ENCODE measurements at places on chromosomes 2 and 18. TPM values are rescaled to one million over a fixed set of nuclear protein-coding genes. Genes with fewer than 3 reads are reported as not detected.

The TRIM54 gene
- not detected for total RNA-seq

The FBXO36 gene
- 2.5 TPM for total RNA-seq

The ALPG gene
- total RNA-seq, result not detected

The STPG4 gene
- 0.17 TPM for total RNA-seq

The WNT10A gene
- total RNA-seq, result not detected

The PSMA8 gene
- total RNA-seq, result not detected

The SERPINB3 gene
- total RNA-seq, result not detected

The IL1R1 gene
- total RNA-seq, result 105 TPM

The CNTNAP5 gene
- not detected for total RNA-seq

The SLC9A4 gene
- not detected for total RNA-seq

The GULP1 gene
- 56.6 TPM for total RNA-seq

The SP3 gene
- 108 TPM for total RNA-seq

The TEKT4 gene
- total RNA-seq, result not detected

The PID1 gene
- total RNA-seq, result 21.1 TPM

The DYNAP gene
- total RNA-seq, result not detected

The ACP1 gene
- 96.4 TPM for total RNA-seq

The LCT gene
- under 0.01 TPM for total RNA-seq

The TDRD15 gene
- not detected for total RNA-seq

The MPV17 gene
- total RNA-seq, result 117 TPM

The KRTCAP3 gene
- total RNA-seq, result not detected

The STON1 gene
- 14.4 TPM for total RNA-seq

The ST8SIA5 gene
- 0.15 TPM for total RNA-seq

The CASP8 gene
- 22.0 TPM for total RNA-seq

The AP1S3 gene
- total RNA-seq, result 2.6 TPM

The SERPINB12 gene
- not detected for total RNA-seq

The RGPD3 gene
- 0.29 TPM for total RNA-seq

The MC5R gene
- not detected for total RNA-seq

The WNT6 gene
- not detected for total RNA-seq

The FSHR gene
- total RNA-seq, result not detected

The HTR2B gene
- 9.8 TPM for total RNA-seq

The UGT1A3 gene
- total RNA-seq, result not detected

The CKAP2L gene
- total RNA-seq, result 0.50 TPM

The MAPK4 gene
- total RNA-seq, result not detected

The SALL3 gene
- not detected for total RNA-seq

The PRKAG3 gene
- total RNA-seq, result 0.50 TPM

The CD226 gene
- total RNA-seq, result 0.66 TPM

The NT5C1B gene
- not detected for total RNA-seq

The ANKRD30BL gene
- not detected for total RNA-seq

The OR6B2 gene
- not detected for total RNA-seq
